Activated naive CD4-positive, alpha-beta T cell treated with anti-CD3 and anti-CD28 coated beads for 36 hours (primary cell): ENCODE measurements at places on chromosomes 13 and 19. TPM values are rescaled to one million over a fixed set of nuclear protein-coding genes. Genes with fewer than 3 reads are reported as not detected.

The GRIK5 gene
- total RNA-seq, result 2.2 TPM

The CD33 gene
- total RNA-seq, result 1.1 TPM

The LMTK3 gene
- total RNA-seq, result 2.3 TPM

The ADAMTS10 gene
- total RNA-seq, result 3.3 TPM

The TRPM4 gene
- 0.22 TPM for total RNA-seq

The ATP12A gene
- 0.05 TPM for total RNA-seq

The TRIM28 gene
- total RNA-seq, result 475 TPM

The GDF15 gene
- total RNA-seq, result 0.20 TPM

The C19orf85 gene
- not detected for total RNA-seq

The PRKCG gene
- not detected for total RNA-seq

The ATP11A gene
- 25.6 TPM for total RNA-seq

The NLRP11 gene
- total RNA-seq, result 0.10 TPM

The TRMT1 gene
- 59.6 TPM for total RNA-seq

The RFPL4AL1 gene
- total RNA-seq, result not detected

The KCTD4 gene
- not detected for total RNA-seq

The CDX2 gene
- total RNA-seq, result not detected

The PVR gene
- total RNA-seq, result 8.9 TPM

The SHD gene
- not detected for total RNA-seq

The PABPC3 gene
- total RNA-seq, result 1.5 TPM

The KLK13 gene
- not detected for total RNA-seq

The ZNF266 gene
- 19.7 TPM for total RNA-seq

The ZSCAN18 gene
- 26.1 TPM for total RNA-seq

The KASH5 gene
- total RNA-seq, result 3.2 TPM

The NUP62 gene
- total RNA-seq, result 89.2 TPM

The LRRC25 gene
- not detected for total RNA-seq

The INSL3 gene
- total RNA-seq, result 5.7 TPM

The FFAR1 gene
- total RNA-seq, result not detected

The ANKLE1 gene
- total RNA-seq, result 8.6 TPM

The GPR12 gene
- total RNA-seq, result not detected

The PLPPR3 gene
- not detected for total RNA-seq

The WTIP gene
- total RNA-seq, result 0.81 TPM

The ERICH4 gene
- not detected for total RNA-seq

The ZFP36 gene
- total RNA-seq, result 116 TPM

The MATK gene
- total RNA-seq, result 13.7 TPM

The SERPINE3 gene
- total RNA-seq, result not detected

The CGB3 gene
- total RNA-seq, result not detected

The IER2 gene
- total RNA-seq, result 120 TPM

The PRR22 gene
- total RNA-seq, result 1.1 TPM

The RASIP1 gene
- total RNA-seq, result 0.17 TPM

The MYH14 gene
- total RNA-seq, result not detected

The CLEC17A gene
- total RNA-seq, result 0.15 TPM

The CD79A gene
- 2.5 TPM for total RNA-seq

The ZNF229 gene
- total RNA-seq, result 0.57 TPM

The ZNF728 gene
- total RNA-seq, result not detected

The ZNF574 gene
- 8.4 TPM for total RNA-seq

The S1PR5 gene
- total RNA-seq, result not detected

The FAM216B gene
- total RNA-seq, result not detected

The GGN gene
- total RNA-seq, result 0.26 TPM

The FXYD1 gene
- 3.4 TPM for total RNA-seq

The IL12RB1 gene
- 10.1 TPM for total RNA-seq

The CGB8 gene
- not detected for total RNA-seq

The MTIF3 gene
- total RNA-seq, result 34.0 TPM

The ERCC1 gene
- 30.7 TPM for total RNA-seq

The SIGLEC11 gene
- total RNA-seq, result not detected
